T-helper 2 cell (primary cell): ENCODE measurements at places on chromosomes 4 and X.

DNA sequence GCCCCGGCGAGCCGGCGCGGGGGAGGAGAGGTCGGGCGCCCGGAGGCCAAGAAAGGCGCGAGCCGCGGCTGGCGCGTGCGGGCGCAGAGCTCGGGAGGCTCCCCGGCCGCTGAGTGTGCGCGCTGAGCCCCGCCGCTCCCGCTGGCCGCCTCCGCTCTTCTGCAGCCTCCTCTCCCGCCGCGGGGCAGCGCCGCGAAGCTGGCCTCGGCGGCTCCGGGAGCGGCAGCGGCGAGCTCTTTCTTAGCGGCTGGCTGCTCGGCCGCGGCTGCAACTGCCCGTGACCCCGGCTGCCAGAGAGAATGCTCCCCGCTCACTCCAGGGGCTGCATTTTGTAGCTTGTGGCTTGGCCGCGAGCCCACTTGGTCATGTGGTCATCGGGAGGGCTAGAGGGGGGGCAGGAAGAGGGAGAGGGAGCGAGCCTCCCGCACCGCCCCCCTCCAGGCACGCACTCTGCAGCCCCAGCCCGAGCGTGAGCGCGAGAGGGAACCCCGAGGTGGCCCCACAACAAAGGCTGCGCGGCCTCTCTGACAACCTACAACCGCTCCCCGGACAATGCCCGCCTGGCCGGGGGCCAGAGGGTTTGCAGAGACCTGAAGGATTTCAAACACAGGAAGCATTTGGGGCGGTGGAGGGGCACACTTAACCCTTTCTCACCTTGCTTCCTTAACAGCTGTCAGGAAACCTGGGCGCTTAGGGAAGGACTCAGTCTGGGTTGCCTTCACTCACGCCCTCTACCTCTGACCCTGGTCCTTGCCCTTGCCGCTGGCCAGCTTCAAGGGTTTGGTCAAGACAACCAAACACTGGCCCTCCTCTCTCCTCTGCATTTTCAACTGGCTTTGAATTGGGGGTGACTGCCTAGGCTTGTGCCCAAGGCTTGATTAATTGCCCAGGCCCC is at the start of gene APLN:
Gene APLN (minus strand): TSS at position 305 of the 895 bp plus-strand sequence. CDS start 326 bp downstream, outside the sequence.
- DNase-seq = no peak

DNA sequence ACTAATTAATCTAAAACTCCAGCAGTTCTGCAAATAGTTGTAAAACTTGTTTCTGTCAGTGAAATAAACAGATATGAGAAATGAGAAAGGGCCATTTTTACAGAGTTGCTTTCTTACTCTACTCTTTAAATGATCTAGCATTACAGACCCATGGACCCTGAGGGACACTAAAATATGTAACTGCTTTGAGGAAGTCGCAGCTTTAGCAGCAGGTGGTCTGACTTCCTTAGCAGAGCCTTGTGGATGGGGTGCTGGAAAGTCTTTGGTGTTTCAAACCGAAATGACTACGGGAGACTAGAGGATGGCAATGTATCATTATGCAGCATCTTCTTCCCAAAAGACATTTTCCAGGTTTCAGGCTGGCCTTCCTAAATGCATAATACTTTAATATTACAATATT is 18.7 kb downstream of the SHISA3 start:
- no peak for DNase-seq

- no peak for DNase-seq
These were observed 181.8 kb downstream of the HS6ST2 start for GRCh38 chrX:132776486-132777210.

- no peak for DNase-seq
These were observed 56.1 kb downstream of the PLS3 start for GRCh38 chrX:115616943-115617563.

GRCh38 chr4:126583509-126583908 is 1049.2 kb upstream of the INTU start:
- no peak for DNase-seq

- DNase-seq = no peak
These were observed 577.2 kb upstream of the HTR2C start for GRCh38 chrX:114006664-114007063.

DNA sequence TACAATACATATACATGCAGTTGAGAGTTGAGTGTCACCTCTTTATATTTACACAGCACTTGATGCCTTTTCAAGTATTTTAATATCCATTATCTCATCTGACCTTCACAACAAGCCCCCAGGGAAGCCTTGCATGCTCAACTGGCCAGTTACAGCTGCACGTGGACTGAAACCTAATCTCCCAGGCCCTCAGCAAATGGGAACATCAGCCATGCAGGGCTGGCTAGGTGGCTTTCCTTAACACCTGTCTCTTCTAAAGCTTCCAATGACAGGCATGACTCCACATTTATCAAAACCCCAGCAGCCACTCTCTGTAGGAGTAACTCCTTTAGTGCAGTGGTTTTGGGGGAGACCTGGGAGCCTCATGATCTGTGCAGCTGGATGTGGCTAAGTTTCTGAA is 56.4 kb downstream of the PHKA2 start:
- no peak for DNase-seq

- no peak for DNase-seq
These were observed 325.0 kb downstream of the PDHA2 start for GRCh38 chr4:96164814-96165351.

- no peak for DNase-seq
These were observed 164.0 kb upstream of the TRAM1L1 start for GRCh38 chr4:117249333-117249732.
